ENCODE measurements at places on chromosomes 4 and X.

DNA sequence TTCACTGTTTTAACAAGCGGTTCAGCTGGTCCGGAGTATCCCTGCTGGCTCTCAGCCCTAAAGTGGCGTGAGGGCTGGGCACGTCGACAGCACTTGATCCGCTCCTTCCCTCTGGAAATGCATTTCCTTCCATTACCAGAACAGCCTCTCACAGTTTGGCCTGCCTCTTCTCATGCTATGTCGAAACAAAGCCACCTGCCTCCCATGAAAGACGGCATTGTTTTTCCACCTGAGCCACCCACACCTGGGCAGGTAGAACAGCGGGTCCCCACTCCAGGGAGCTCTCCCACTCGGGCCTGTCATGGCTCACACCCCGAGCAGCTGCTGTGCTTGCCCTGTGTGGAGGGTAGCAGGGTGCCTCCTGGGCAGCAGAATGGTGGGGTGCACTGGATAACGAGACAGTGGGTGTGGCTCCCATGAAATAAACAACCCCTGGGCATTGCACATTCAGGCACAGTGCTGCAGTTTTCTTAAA is 86.2 kb downstream of the FHDC1 start:
- DNase-seq = no peak

DNA sequence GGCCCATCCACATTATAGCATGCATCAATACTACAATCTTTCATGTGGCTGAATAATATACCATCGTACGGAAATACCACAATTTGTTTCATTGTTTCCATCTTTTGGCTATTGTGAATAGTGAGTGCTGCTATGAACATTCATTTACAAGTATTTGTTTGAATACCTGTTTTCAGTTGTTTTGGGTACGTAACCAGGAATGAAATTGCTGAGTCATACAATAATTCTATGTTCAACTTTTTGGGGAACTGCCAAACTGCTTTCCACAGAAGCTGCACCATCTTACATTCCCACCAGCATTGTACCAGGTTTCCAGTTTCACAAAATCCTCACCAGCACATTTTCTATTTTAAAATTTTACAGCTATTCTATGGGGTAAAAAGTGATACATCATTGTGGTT is 28.5 kb upstream of the MANBA start:
- DNase-seq = no peak

- DNase-seq = no peak
These were observed 535.2 kb upstream of the FAT1 start for GRCh38 chr4:187258651-187259401.

- DNase-seq = no peak
These were observed 63.2 kb downstream of the PHEX start for GRCh38 chrX:22095286-22095685.

DNA sequence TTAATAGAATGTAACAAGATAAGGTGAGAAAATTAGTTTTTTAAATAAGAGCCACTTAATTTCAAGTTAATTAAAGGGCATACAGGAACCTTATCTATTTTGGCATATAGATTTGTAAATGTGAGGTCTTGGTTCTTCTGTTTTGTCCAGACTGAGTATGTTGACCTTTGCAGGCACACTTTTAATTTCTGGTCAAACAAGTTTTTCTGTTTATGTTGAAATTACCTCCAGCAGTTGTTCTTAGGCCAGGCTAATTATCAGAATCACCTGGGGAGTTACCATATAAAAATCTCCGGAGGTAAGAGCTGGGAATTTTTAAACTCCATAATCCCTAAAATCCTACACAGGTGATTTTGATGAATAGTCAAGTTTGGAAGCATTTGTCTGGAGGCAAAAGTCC is 227.4 kb upstream of the ANKRD50 start:
- no peak for DNase-seq

- no peak for DNase-seq
These were observed 24.5 kb upstream of the SCD5 start for GRCh38 chr4:82823062-82823461.

DNA sequence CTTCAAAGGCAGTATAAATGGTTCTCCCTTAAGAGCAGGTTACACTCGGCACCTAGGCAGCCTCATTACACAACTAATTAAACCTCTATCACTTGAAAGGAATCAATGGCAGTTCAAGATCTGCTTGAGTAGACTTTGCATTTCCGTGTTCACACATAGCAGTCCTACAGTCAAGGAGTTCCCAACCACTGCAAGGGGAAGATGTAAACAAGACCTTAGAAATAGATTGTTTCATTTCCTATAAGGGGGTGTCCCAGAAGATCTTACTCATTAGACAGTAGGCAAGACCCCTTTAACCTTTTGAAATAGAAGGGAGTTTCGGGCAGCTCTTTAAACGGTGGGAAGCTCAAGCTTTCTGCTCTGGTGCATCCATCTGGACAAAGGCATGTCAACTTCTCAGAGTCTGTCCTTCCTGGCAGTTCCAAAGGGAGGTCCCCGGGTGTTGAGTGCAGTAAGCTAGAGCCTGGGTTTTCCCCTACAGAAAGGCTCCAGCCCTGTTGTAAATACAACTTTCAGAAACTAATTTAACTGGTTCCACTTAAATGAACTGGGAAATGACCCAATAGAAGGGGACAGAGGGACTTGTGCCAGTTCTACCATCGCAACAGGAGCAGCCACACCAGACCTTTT is 150.8 kb downstream of the RBMX2 start:
- no peak for DNase-seq

DNA sequence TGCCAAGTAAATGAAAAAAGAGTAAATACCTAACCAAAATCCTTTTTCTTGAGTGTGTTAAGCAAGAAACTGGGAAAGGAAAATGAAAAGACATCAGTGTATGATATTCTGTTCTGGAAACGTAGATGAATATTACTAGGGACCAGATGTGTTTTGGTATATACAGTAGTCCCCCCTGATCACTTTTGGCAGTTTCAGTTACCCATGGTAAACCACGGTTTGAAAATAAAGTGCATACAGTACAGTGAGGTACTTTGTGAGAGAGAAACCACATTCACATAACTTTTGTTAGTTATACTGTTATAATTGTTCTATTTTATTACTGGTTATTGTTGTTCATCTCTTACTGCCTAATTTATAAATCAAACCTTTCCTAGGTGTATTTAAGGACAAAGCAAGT is 250.9 kb downstream of the TENM3 start:
- DNase-seq = no peak

DNA sequence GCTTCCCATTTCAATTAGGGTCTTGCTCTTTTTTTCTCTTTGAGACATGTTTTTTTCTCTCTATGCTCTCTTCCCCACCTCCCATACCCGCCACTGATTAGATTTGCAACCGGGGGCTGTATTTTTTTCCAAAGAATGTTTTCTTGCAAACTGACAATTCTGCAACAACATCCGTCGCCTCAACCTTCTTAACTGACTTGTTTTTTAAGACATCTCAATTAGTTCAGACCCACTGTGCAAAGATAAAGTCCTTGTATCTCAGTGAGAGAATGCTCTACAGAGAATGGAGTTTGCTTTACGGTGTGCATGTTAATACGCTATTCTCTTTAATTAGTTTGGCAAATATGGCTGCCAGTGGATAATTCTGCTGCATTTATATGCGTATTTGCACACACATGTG is 126.3 kb downstream of the UNC5C start:
- no peak for DNase-seq

GRCh38 chrX:74434336-74434735 is 13.0 kb downstream of the SLC16A2 start:
- no peak for DNase-seq

- DNase-seq = no peak
These were observed at the start of gene GRID2 for GRCh38 chr4:92303621-92304027. Gene GRID2 (plus strand): TSS chr4:92303966.

DNA sequence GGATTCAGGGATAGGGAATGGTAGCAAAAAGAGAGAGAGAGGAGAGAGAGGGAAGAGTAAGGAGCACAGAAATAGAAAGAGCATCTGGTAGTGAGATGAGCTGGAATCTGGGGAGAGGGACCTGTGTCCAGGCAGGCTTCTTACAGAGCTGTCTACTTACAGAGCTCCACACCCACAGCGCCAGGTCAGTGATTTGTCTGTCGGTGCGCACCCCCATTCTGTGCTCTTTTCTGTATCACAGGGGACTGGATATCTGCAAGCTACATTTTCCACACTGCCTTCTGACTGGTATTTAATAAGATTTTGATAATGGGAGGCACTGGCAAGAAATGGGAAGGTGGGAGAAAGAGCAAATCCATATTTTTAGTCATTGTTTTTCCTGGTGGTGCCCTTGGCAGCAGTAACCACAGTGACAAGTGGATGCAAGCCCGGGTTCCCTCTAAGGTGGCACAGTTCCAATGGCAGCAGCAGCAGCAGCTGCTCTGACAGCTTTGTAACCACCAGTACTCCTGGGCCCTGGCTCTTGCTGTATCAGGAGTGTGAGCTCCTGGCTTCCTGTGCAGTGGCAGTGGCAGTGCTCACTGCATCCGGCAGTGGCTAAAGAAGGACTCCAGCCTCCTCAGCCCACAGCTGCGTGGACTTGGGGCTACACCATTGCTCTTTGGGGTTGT is 300.5 kb downstream of the TRIML1 start:
- DNase-seq = no peak

DNA sequence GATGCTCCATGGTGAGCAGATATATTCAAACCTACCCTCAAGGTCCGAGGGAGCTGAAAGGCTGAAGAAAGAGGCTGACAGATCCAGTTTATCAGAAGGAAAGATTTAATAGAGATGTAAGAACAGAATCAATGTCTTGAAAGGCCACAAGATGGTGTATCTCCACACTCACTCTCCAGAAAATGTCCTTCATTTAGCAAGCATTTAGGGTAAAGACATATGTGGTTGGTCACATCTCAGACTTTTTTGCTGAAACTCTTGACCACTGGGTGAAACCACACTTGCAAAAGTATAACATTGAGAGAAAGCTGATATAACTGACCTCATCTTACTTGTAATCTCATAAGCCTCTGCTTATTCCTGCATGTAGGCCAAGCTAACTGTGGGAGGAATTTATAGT is 745.8 kb upstream of the GALNTL6 start:
- DNase-seq = no peak

- DNase-seq = no peak
These were observed 44.3 kb downstream of the GPRIN3 start for GRCh38 chr4:89263265-89263664.

DNA sequence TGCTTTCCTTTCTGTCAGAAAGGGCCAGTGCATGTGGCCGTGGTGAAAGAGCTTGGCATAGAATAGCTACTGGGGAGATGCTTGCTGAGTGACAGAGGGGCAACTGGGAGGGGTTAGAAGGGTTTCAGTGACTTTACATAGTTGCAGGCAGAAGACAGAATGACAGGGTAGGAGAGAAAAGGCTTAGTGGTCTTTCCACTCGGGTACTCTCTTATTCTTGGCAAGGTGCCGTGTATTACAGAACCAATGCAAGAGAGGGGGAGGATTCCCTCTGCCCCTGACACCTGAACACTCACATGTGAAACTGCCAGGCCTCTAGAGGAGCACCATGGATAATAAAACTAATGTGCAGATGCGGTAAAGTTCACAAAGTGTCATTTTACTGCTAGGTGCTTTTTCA is 228.2 kb downstream of the MGST2 start:
- DNase-seq = no peak

DNA sequence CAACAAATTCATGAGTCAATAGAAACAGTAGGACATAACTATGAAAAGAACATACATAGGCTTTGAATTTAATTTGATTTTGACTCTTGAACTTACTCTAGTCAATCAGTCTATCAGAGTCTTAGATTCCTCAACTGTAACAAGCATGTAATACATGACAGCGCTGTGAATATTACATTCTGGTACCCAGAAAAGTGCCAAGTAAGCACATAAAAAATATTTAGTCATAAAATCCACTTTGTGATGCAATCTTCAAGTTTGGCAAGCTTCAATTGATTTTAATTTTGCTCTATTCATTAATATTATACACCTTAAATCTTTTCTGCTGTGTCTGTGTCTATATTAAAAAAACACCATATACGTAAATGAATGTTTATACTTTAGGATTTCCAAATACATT is 483.3 kb downstream of the PRR32 start:
- no peak for DNase-seq

DNA sequence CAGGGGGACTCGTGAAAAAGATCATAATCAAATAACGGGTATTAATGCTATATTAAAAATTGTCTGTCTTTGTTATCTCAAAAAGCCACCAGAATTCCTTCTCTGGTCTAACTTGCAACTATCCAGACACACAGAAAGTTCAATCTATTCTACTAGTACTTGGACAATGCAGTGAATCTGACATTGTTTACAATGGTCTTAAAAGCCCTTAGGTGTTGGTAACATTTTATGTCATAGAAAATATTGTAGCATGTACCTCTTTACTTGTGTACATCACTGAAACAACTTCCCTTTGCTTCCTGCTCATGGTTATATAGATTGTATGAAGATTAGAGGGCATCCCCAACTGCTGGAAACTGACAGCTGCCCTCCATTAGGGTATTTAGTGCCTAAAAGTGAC is 71.1 kb upstream of the PPP3CA start:
- no peak for DNase-seq

GRCh38 chrX:107687445-107687844 is 59.1 kb downstream of the PRPS1 start:
- DNase-seq = no peak

DNA sequence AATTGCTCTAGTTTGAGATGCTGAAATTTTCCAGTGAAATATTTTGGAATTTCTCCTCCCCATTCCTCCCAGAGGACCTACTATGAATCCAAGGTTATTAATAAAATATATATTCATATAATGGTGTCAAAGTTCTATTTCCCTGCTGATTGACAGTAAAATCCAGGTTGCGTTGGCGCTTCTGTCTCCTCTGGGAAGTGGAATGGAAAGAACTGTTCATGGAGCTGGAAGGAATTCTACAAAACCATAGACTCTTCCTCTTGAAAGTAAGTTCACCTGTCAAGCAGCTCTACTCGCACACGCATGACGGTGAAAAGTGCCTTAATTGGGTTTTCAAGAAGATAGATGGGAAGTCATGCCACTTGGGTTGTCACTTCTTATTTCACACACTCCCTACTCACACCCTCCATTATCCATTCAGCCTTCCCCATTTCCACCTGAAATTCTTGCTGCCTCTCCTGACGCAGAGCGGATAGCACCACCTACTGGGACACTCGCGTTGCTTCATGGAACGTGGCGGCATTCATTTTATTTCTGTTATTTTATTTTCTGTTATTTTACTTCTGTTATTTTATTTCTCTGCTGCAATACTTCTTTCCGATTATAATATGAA is 351.6 kb downstream of the NLGN4X start:
- DNase-seq = no peak

- DNase-seq = no peak
These were observed 92.0 kb downstream of the GUCY2F start for GRCh38 chrX:109389917-109390316.

DNA sequence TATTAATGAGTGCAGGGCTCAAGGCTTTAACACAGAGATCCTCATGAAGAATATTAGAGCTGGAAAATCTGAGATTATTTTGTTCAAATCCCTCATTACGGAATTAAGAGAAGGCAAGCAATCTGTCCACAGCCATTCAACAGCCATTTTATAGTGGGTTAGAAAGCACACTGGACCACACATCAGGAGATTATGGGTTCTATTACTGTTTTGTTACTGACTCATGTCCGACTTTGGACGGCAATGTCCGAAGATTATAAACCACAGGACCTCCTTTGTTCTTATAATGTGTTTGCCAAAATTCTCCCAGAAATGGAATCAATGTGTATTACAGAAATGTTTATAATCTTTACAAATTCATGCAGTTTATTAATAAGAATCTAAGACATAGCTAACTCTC is 8.1 kb downstream of the LAMTOR3 start:
- DNase-seq = no peak

- peak; percentile 48 for DNase-seq
These were observed 504 bp upstream of the RBM3 start for GRCh38 chrX:48573690-48574269.

All from NCI-H1436 treated with DMSO at 0.1 percent for 48 hours (cell line).